ENCODE measurements at places on chromosomes 4 and X. TPM values are rescaled to one million over a fixed set of nuclear protein-coding genes. Genes with fewer than 3 reads are reported as not detected.

Gene ZNF630
- 1.3 TPM for total RNA-seq

Gene TKTL2
- not detected for total RNA-seq

Gene CT45A1
- total RNA-seq, result not detected

Gene PHEX
- total RNA-seq, result 0.24 TPM

Gene F8A2
- total RNA-seq, result not detected

Gene GPRASP3
- 8.0 TPM for total RNA-seq

Gene DDIT4L
- 0.14 TPM for total RNA-seq
